Cerebellar nuclear complex (tissue), 1 donor: ENCODE measurements at places on chromosomes 5 and 9.

DNA sequence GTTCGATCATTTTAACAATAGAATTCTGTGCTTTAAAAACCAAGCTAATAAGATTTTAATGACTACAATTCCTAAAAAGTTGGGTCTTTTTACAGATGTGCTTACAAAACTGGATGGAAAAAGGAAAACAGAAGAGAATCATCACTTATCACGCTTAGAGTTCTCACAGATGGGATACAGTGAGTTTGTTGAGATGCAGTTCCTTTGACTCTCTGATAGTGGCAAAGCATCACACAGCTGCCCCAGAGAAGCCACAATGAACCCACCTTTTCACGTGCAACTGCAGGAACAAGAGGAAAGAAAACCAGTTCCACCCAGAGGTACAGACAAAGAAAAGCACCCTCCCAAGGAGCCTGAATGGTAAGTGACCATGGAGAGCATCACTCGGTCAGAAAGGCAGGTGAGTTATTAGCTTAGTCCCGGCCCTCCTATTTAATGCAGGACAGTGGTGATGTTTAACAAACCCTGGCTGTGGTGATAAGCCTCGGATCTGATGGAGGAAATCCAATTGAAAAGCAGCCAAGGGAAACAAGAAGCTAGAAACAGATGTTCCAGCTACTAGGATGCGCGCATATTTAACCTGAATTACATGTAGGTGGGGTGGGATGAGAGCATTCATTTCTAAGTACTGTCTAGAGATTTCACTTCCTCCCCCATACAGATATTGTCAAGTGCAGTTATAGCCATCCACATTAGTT, 167.7 kb downstream of the TARS1 start:
- no peak for DNase-seq

- DNase-seq = no peak
These were observed 161.9 kb downstream of the MAPKAP1 start for GRCh38 chr9:125544988-125545651.

GRCh38 chr5:39523821-39524220, 99.0 kb upstream of the DAB2 start:
- no peak for DNase-seq

GRCh38 chr5:14801792-14802191, 69.8 kb downstream of the ANKH start:
- DNase-seq = no peak

DNA sequence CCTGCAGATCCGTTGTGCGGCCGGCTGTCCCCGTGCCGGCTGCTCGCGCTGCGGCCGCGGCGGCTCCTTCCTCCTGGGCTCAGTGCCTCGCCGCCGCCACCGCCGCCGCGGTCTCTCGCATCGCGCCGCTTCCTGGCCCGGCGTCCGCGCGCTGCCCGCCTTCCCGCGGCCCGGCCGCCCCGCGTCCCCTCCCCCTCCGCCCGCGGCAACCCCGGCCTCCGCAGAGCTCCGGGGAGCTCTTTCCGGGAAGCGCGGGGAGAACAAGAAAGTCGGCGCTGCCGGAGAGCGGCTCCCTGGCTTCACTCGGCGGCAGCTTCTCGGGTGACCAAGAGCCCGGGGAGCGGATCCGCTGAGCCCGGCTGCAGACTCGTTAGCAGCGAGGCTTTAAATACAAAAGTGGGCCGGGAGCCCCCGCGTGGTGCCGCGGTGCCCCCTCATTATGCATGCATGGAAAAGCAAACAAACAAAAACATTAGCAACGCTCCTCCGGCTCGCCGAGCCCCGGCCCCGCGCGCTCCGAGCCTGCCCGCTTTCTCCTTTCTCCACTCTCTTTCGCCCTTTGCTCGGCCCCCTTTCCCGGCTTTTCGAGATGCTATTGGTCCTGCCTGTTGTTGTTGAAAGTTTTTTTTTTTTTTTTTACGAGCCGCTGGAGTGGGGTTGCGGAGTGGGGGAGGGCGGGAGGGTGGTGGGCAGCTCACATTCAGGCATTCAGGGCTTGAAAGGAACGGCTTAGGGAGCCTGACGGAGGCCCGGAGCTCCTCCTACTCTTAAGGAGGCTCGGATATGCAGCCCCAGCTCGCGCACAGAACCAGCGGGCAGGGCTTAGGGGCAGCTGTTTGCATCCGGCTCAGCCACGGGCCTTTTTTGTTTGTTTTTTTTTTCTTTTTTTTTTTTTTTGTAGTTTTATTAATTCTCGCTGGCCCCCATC, at the start of gene GAS1:
TSS of gene GAS1 (minus strand) at position 361 of the 928 bp plus-strand sequence. CDS start 727 bp downstream, outside the sequence.
- peak; percentile 54 for DNase-seq

DNA sequence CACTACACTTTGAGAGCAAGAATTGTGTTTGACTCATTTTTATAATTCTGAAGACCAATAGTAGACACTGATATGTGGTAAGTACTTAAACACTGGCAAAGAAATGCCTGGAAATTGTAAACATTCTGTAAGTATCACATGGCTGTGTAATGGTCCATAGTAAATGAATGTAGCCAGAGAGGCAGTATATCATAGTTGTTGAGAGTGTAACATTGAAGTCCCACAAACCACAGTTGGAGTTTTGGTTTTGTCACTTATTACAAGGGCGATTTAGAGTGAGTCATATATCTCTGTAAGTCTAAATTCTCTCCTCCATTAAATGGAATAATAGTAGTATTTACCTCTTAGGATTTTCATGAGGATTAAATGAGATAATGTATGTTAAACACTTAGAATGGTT, 181.1 kb upstream of the MEF2C start:
- no peak for DNase-seq

DNA sequence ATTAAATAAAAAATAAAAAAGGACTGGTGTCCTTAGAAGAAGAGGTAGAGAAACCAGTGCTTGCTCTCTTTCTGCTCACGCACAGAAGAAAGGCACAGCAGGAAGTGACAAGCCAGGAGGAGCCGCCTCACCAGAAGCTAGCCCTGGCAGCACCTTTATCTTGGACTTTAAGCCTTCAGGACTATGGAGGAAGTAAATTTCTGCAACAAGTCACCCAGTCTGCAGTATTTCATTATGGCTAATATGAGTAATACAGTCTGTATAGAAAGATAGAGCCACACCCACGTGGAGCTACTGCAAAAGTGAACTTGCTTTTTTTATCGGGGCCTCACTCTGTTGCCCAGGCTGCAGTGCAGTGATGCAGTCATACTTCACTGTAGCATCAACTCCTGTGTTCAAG, 68.4 kb downstream of the PDZD2 start:
- no peak for DNase-seq

- DNase-seq = no peak
These were observed 7.4 kb upstream of the SLC2A8 start for GRCh38 chr9:127389381-127390247.

- no peak for DNase-seq
These were observed 447.9 kb upstream of the SGCD start for GRCh38 chr5:155878991-155879575.
